Astrocyte (in vitro differentiated cells and primary cell): ENCODE measurements at places on chromosomes 3 and 15. TPM values are rescaled to one million over a fixed set of nuclear protein-coding genes. Genes with fewer than 3 reads are reported as not detected.

GRCh38 chr15:62561059-62561519, 396.0 kb upstream of the C2CD4B start:
- no peak for DNase-seq

DNA sequence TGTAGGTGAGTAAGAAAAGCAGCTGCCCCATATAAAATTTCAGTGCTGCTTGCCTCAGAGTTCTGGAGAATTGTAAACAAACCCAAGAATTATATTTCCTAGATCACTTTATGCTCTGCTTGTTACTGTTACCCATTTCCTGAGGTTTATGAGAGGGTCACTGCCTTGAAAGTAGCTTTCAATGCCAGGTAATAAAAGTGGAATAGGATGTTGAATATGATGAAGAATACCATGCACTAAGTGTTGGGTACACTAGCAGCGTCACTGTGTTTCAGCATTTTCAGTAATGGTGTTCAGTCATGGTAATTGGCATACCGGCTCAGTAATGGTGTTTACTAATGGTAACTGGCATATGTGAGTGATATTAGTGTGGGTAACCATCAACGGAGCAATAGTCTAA, 449.8 kb upstream of the TPRG1 start:
- no peak for DNase-seq

- no peak for DNase-seq
Measured at GRCh38 chr3:181056136-181056732, 66.7 kb upstream of the DNAJC19 start.

- peak; percentile 25 for DNase-seq
Measured at GRCh38 chr3:65439641-65440284, 599.0 kb downstream of the MAGI1 start.

DNA sequence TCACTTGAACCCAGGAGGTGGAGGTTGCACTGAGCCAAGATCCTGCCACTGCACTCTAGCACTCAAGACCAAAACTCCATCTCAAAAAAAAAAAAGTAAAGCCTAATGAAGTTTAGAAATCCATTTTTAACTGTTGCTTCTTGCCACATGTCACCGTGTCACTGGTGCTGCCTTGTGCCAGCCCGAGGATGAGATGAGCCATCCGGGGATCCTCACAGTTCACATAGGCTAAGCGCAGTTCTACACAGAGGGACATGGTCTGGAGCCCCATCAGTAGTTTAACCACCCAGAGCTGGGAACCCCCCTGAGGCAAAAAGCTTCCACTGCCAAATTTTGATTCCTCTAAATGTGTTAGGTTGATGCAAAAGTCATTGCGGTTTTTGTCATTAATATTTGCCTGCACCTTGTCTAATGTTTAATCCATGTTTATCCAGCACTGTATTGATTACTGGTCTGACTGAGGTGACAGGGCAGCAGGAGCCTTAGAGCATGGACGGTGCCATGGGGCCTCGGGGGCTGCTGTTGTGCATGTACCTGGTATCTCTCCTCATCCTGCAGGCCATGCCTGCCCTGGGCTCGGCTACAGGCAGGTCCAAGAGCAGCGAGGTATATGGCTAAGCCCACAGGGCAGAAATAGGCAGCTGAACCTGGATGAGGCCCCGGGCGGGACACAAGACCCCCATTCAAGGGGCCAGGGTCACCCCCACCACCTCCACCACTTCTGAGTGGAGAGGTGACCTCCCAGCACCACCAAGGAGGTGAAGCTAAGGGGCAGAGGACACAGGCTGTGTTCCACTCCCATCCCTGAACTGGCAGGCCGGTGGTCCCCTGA, at the start of gene ITIH1:
ITIH1 (plus strand) TSS at position 473 of the 832 bp plus-strand sequence; CDS start at position 490, 17 bp downstream.
- no peak for DNase-seq

- peak; percentile 41 for DNase-seq
Measured at GRCh38 chr3:111073218-111073617, 1.6 kb downstream of the NECTIN3 start.

DNA sequence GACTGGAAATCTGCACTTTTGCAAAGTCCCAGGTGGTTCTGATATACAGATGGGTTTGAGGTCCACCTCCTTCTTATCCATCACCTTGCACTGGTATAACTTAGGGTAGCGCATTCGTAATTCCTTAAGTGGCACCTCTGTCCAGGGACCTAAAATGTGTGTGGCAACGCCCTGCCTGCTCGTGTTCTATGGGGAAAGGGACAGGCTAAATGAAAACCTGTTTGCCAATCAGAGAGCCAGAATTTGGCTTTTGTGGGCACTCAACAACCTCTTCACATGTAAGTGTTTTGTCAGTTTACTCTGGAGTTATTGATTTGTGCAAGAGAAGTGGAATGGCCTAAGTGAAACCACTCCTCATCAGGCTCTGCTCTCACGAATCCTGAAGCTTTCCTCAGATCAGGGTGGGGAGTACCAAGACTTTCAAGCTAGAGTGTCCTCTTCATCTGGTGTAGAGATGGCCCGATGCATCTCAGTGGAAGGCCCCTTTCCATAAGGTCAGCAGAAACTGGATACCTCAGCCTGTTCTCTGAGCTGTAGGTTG, 138.3 kb downstream of the ALDH1A2 start:
- no peak for DNase-seq

DNA sequence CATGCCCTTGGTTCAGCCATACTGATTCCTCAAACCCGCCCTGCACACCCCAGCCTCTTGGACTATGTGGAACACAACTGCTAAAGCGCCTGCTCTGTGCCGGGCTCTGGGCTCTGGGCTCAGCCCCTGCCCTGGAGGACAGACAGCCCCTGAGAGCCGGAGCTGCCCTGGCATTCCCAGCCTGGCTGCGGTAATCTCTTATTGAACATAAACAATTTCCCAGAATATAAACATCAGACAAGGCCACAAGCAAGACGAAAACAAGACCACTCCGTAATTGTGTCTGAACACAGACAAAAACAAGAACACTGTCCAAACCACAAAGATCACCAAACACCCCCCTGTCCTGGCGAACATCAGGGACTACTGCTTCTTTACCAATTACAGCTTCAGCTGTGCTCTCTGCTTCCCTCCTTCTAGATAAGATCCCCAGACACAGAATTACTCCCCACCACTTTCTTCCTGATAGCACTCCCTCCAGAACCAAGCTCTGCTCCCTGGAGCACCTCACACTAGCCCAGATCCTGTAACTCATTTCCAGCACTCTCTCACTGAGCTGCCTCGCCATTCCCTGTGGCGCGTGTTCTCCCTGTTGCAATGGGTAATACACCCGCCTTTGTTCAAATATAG, 57.1 kb upstream of the TLE3 start:
- peak; percentile 62 for DNase-seq

- peak; percentile 51 for DNase-seq
Measured at GRCh38 chr3:107690522-107691138, 167.9 kb downstream of the BBX start.

DNA sequence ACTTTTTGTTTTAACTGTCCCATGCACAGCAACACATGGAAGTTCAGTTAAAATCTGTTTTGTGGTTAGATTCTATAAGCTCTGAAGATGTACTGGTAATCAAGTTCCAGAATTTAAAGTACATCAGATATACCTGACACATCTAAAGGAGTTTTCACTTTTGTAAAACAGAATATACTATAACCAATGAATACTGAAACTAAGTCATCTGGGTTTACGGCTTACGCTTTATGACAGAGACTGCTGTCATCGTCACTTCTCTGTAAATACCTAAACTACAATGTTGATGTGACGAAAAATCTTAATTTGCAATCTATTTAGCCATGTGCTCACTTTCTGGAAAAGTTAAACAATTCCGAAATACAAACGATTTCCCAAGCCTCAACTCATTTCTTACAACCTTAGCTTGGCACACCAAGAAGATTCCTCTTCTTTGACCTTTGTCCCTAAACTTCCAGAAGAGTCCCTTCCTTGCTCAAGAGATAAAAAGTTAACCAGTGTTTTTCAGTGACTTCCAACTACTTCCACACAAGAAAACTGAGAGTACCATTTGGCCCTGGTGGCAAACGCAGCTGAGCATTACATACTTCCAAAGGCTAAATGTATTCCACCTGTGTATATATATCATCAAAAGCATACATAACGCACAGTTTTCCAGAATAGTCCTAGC, 56.8 kb upstream of the NEK10 start:
- no peak for DNase-seq

DNA sequence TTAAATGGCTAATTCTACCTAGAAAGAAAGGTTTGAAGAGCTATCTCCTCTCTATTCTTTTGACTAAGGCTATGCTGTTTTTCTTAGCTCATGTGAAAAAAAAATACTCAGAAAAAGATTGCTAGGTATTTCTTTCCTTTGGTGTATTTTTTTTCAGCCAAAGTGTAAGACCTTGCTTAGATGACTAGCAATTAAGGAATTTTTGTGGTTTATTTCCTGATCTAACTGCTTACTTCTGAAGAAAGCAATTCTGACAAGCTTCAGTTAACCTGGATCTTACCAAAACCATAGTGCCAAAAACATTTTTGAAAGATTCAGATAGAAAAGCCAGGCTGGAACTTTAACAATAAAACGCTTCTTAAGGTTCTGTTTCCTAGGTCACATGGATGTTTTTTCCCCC, 315.6 kb downstream of the SOX2 start:
- DNase-seq = peak; percentile 87

GRCh38 chr3:128505771-128506170, 12.8 kb upstream of the GATA2 start:
- DNase-seq = no peak

The CSTA gene
- 0.41 and 0.55 TPM in 2 replicates for total RNA-seq

The NRG4 gene
- total RNA-seq = 0.18 TPM in 1 of 2 replicates, not detected in the other

The TNIK gene
- total RNA-seq = 68.6 and 70.0 TPM in 2 replicates

The SLC35A5 gene
- 24.4 and 26.1 TPM in 2 replicates for total RNA-seq
